ENCODE measurements at places on chromosomes 13 and 19. TPM values are rescaled to one million over a fixed set of nuclear protein-coding genes. Genes with fewer than 3 reads are reported as not detected.

The DNMT1 gene
- 129 TPM for polyA plus RNA-seq

The CBARP gene
- 4.5 TPM for polyA plus RNA-seq

The IGFL1 gene
- not detected for polyA plus RNA-seq

The KLK2 gene
- 0.42 TPM for polyA plus RNA-seq

The PCSK4 gene
- 9.6 TPM for polyA plus RNA-seq

The KLK15 gene
- polyA plus RNA-seq, result not detected

The JAK3 gene
- 4.9 TPM for polyA plus RNA-seq

The PRR36 gene
- 3.7 TPM for polyA plus RNA-seq

The CPB2 gene
- polyA plus RNA-seq, result 0.19 TPM

The ZNF99 gene
- polyA plus RNA-seq, result 0.99 TPM

The IRGC gene
- not detected for polyA plus RNA-seq

The ARID3A gene
- polyA plus RNA-seq, result 22.5 TPM

The GNA15 gene
- polyA plus RNA-seq, result 0.64 TPM

The ZNF8 gene
- 6.1 TPM for polyA plus RNA-seq

The ZNF320 gene
- 49.8 TPM for polyA plus RNA-seq

The COPE gene
- polyA plus RNA-seq, result 108 TPM

The IGSF23 gene
- 1.5 TPM for polyA plus RNA-seq

The UPF3A gene
- 93.0 TPM for polyA plus RNA-seq

The TMEM86B gene
- polyA plus RNA-seq, result 4.9 TPM

The LYPD5 gene
- polyA plus RNA-seq, result 0.44 TPM

The NLRP7 gene
- 0.06 TPM for polyA plus RNA-seq

The SPACA7 gene
- not detected for polyA plus RNA-seq

The VAV1 gene
- polyA plus RNA-seq, result 1.3 TPM

The KLK3 gene
- polyA plus RNA-seq, result 0.37 TPM

The URI1 gene
- 104 TPM for polyA plus RNA-seq

The GIPC1 gene
- polyA plus RNA-seq, result 104 TPM

The KIR2DL3 gene
- not detected for polyA plus RNA-seq

The SYT3 gene
- 0.54 TPM for polyA plus RNA-seq

The ESD gene
- 223 TPM for polyA plus RNA-seq

The FCAR gene
- 0.73 TPM for polyA plus RNA-seq

The IGFL2 gene
- not detected for polyA plus RNA-seq

The TEX101 gene
- not detected for polyA plus RNA-seq

Measured in left renal cortex interstitium (tissue), 4 donors.